Mammary epithelial cell (primary cell): ENCODE measurements at places on chromosomes 13 and 19. TPM values are rescaled to one million over a fixed set of nuclear protein-coding genes. Genes with fewer than 3 reads are reported as not detected.

GRCh38 chr19:30688696-30689095 lies 316.5 kb downstream of the ZNF536 start:
- no peak for DNase-seq

DNA sequence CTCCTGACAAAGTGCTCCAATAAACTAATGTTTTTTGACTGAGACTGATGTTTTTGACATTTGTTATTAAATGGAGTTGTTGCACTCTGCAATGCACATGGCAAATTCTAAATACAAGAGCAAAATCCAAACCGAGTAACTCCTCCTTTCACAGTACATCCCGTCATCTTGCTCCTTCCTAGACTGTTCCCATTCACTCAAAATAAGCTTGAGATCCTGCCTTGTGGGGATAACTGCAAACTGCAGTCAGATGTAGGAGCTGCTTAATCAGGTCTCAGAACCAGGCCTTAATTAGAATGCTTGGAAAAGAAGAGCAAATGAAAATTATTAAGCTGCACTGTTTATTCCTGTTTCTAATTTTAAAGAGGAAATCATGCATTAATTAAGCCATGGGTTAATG lies 134.8 kb upstream of the SPRY2 start:
- DNase-seq = no peak

DNA sequence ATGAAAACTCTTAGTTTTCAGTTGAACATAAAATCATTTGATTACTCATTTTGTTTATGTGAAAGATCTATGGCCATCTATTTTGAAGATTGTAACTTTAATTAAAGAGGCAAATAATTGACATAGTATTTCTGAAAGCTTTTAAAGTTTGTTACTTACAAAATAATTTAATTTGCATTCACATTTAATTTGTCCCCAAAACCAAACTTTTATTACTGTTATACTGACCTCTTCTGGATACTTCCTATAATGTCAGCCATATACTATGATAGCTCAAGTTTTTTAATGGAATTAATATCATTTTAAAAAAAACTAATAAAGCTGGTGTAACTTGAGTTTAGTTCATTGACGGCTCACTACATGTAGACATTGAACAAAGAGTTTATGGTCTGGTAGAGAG lies 4.9 kb upstream of the SGCG start:
- no peak for DNase-seq

DNA sequence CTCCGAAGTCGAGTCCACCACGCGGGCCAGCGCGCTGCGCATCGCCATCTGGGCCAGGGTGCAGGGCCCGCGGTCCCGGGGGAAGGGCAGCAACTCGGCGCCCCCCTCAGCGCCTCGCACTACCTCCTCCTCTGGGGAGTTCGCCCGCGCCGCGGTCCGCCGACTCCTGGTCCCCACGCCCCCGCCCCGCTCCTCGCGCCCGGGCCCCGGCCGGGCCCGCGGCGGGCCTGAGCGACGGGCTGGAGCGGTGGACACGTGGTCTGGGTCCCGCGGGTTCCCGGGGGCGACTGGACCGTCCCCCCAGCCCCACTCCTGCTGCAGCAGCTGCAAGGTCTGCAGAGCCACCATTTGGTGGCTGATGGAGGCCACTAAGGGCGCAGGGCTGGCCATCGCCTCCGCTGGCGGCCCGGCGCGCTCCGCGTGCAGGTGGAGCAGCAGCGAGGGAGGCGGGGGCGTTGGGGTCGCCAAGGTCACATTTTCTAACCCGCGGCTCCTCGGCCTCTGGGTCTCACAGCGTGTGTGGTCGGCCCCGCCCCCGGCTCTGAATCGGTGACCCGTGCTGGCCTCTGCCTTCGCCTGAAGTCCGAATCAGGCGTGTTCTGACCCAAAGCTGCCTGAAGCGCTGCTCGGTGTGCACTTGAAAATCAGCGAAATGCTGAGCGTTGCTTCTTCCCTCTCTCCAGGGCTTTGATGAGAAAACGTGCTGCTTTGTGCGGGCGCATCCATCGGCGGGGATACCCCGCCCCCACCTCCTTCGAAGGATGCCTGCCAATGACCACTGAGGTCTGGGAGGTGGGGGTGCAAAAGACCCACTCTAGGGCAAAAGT lies at the start of gene DLEU7:
TSS of gene DLEU7 (minus strand) at position 436 of the 827 bp plus-strand sequence. CDS start at position 390, 46 bp downstream.
- DNase-seq = no peak

- peak; percentile 93 for DNase-seq
These were observed 73.8 kb downstream of the MAP4K1 start for GRCh38 chr19:38543807-38544568.

- DNase-seq = peak; percentile 55
These were observed 781 bp downstream of the QPCTL start for GRCh38 chr19:45693106-45693788.

- DNase-seq = no peak
These were observed 12.9 kb upstream of the TLE2 start for GRCh38 chr19:3041761-3042620.

DNA sequence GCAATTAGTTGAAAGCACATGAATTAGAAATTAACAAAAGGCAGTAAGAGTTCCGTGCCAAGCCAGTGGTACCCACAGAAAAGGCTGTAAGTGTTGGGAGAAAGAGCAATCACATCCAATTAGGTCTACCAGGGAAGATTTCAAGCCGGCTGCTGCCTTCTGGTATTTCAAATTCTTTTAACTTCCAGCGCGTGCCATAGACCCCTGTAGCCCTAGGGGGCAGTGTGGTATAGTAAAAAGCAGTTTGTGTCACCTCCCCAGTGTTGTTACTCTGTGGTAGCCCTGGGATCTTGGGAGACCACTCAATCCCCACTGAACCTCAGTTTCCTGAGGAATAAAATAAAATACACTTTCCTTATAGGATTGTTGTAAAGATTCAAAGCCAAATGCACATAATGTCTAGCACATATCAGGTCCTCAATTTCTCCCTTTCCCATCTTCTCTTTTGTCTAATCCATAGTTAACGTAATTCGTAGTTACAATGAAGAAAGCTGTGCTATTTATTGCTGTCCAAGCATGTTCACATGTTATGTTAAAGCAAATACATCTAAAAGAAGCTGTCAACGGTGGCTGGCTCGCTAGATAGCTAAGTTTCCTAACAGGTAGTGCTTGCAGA lies 230.2 kb downstream of the TDRD3 start:
- no peak for DNase-seq

DNA sequence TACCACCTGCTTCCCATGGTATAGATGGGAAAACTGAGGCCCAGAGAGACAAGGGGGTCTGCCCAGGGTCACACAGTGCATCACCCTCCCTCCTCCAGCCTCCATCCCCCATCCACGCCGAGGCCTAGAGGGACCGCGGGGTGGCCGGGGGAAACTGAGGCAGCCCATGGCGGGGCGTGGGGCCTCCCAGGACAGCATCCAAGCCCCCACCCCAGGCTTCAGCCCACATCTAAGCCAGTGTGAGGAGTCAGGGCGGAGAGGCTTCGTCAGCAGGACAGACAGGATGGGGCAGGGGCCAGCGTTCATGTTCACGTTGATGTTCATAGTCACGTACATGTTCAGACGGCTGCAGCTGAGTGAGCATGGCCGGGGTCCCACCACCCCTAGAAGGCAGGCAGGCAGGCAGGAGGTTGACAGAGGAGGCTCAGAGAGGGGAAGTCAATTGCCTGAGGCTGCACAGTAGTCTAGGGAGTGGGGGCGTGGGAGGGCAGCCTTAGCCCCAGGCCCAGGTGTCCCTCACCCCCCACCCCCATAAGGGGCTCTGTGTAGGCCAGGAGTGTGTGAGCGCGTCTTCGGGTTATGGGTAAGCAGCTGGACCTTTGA lies 23.3 kb downstream of the SMIM24 start:
- DNase-seq = no peak

DNA sequence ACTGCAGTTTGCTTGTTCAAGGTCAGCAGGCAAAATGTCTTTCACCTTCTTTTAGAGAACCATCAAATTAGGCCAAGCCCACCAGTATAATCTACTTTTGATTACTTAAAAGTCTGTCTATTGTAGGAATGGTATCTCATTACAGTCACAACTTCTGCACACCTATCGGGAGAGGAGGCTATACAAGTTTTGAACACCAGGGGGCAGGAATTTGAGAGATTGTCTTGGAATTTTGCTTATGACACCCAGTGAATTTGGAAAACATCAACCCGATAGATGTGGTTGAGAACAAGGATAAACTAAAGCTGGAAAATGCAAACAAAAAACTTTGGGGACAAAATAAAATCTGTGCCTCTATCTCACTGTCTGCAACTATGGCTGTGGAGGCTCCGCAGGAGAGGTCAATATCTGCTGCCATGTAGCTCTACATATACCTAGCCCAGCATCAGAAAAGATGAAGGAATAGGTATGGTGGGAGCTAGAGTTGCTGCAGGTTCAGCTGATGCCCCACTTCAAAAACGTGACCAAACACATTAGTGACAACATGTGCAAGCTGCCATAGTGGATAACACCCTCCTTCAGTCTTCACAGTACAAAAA lies 1299.2 kb upstream of the SPRY2 start:
- peak; percentile 14 for DNase-seq

DNA sequence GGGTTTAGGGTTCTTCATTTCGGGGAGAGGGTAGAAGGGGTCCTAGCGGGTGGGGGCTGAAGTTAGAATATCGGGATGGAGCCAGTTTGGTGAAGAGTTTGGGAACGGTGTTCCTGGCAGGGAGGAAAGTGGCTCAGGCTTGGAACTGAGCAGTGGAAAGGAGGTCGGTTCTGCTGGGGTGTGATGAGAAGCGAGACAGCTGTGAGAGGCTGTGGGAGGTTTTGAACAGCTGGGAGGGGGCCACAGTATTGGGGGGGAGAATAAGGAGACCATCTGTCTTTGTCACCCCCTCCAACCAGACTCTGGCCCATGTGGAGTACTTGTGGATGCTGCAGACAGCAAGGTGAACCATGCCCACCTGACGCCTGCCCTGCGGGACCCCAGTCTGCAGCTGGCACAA lies 1.0 kb upstream of the TM6SF2 start:
- DNase-seq = no peak

- no peak for DNase-seq
These were observed 324.9 kb downstream of the UQCRFS1 start for GRCh38 chr19:28887920-28888618.

- DNase-seq = no peak
These were observed 799 bp downstream of the NR1H2 start for GRCh38 chr19:50377051-50377461.

- DNase-seq = peak; percentile 1
These were observed 51.4 kb downstream of the NBEA start for GRCh38 chr13:34993470-34993869.

- peak; percentile 91 for DNase-seq
These were observed at the start of gene WDR62 for GRCh38 chr19:36054733-36055686. TSS of gene WDR62 (plus strand) at chr19:36054897. CDS start at chr19:36054972, 75 bp downstream.

DNA sequence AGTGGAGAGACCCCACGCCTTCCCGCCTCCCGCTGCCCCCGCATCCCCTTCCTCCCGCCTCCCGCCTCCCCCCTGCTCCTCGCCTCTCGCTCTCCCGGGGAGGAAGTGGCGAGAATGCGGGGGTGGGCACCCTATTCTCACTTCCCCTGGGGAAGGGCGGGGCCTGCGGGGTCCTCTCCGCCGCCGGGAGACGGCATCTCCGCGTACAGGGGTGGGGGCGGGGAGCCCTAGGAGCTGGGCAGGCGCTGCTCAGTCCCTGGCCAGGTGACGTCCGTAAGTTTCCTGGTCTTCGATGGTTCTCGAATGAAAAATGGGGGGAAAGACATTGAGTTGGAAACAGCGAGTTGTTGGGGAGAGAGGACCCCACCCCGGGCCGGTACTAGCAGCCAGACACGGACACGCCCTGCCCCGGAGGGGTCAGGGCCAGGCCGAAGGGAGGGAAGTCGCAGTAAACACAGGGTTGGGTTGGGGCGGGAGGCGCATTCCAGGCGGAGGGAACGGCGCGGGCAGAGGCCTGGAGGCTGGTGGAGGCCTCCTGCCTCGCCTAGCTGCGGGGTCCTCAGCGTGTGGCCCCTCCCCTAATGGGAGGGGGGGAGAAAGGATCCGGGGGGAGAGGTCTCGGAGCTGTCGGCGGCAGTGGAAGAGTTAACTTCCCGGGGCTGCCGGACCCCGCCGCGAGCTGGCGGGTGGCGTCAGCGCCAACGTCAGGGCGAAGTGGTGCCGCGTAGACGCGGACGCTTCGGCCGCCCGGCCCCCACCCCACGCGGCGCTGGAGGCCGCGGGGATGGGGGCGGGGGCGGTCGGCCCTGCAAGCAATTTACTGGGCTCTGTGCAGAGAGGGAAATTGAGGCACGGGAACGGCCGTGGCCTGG lies 10.4 kb upstream of the JUND start:
- DNase-seq = peak; percentile 41

GRCh38 chr13:71621174-71622124 lies 245.6 kb downstream of the DACH1 start:
- no peak for DNase-seq

- peak; percentile 11 for DNase-seq
These were observed 56.3 kb downstream of the PSG3 start for GRCh38 chr19:42683917-42684513.

Gene TMEM272
- not detected in 2 replicates for total RNA-seq

Gene OR4F17
- not detected for total RNA-seq

Gene PRR20B
- not detected in 2 replicates for total RNA-seq

Gene PSG2
- not detected in 2 replicates for total RNA-seq
